ENCODE measurements at places on chromosomes 2 and 18.

- no peak for DNase-seq
Observed at GRCh38 chr2:161243312-161243711, 64.9 kb upstream of the PSMD14 start.

GRCh38 chr2:72142570-72143440 lies 4.9 kb downstream of the CYP26B1 start:
- DNase-seq = no peak

DNA sequence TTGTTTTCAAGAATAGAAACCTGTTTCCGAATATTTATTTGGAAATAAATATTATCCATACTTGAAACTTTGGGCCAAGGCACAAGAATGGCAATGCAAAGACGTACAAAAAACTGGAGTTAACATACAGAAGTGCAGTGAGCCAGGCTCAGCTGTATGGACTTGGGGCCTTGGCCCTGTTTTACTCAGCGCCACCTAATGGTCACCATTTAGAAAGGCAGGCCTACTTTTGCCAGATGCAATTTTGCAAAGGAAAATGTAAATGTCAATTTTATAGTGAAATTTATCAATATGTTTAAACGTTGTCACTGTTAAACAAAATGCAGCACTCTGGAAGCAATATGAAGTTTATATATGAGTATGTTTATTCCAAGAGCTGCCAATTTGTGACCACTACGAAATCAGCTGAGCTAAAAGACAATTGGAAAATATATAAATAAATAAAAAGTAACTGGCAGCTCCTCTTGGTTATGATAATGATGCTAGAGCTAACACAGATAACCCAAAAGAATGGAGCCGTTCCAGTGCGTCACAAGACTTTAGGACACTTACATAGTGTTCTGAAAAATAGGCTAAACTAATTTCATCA lies 155.0 kb downstream of the ARHGAP15 start:
- DNase-seq = no peak

- DNase-seq = no peak
Observed at GRCh38 chr2:142748559-142749099, 128.8 kb upstream of the KYNU start.

- DNase-seq = no peak
Observed at GRCh38 chr2:80126596-80127189, 177.9 kb downstream of the LRRTM1 start.

DNA sequence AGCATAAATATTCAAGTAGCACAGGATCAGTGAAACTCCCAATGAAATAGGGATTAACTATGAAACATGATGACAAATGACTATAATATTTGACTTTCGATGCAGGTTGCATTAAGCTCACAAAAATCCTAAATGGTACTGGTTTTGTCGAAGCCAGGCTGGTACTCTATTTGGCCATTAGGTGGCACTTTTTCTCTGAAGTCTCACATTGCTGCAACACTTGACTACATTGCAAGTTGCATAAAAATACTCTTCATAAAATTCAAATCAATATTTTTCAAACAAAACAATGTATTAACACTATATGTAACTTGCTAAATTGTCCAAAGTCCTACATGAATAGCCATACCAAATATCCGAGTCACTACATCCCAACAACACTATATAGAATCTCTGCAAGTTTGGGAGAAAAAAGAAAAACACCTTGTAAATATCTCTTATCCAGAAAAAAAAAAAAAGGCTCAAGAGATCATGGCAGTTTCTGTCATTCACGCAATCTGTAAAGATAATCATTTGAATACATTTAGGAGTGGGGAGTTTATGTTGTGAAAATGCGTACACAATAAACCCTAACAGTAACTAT lies 9.5 kb downstream of the RTTN start:
- no peak for DNase-seq

- DNase-seq = no peak
Observed at GRCh38 chr2:142165790-142166189, 35.0 kb upstream of the LRP1B start.

DNA sequence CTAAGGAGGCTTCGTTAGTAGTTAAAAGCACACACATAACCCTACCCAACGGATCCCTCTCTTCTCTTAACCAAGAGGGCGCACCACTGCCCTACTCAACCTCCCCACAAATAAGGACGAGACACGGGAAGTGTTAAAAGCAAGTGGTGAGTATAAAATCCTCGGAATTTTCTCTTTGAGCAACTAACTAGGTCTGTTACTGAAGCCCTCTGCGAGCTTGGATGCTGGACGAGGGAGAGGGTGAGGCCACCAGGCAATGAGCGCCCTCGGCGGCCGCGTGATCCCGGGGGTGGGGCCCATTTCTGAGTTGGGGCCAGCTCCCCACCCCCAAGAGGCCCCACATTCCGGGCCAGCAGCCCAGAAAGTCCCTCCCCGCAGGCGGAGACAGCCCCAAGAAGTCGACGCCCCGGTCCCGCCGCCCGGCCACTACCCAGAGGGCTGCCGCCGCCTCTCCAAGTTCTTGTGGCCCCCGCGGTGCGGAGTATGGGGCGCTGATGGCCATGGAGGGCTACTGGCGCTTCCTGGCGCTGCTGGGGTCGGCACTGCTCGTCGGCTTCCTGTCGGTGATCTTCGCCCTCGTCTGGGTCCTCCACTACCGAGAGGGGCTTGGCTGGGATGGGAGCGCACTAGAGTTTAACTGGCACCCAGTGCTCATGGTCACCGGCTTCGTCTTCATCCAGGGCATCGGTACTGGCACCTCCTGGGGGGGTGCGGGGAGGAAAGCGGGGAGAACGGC lies at the start of gene CYBRD1:
CYBRD1 (plus strand) TSS at position 423 of the 736 bp plus-strand sequence; CDS start at position 495, 72 bp downstream.
- DNase-seq = peak; percentile 54

- DNase-seq = no peak
Observed at GRCh38 chr2:238939074-238939473, 91.2 kb downstream of the TWIST2 start.

DNA sequence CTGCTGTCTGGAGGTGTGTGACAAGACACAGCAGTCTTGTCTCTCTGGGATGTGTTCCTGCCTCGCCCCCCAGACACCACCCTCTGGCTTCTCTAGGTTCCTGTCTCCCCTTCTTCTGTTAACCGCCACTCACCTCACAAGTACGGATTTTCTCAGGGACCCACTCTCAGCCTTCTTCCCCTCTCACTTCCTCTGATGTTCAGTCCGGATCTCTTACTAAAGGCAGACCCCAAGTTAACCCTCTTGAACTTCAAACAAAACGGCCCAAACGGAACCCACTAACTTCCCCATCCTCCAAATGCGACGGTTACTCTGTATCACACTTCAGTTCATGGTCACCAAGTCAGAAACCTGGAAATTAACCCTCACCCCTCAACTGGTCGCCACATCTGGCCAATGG lies 32.0 kb downstream of the B4GALT6 start:
- no peak for DNase-seq

GRCh38 chr2:104929663-104930062 lies 75.7 kb downstream of the POU3F3 start:
- DNase-seq = no peak

DNA sequence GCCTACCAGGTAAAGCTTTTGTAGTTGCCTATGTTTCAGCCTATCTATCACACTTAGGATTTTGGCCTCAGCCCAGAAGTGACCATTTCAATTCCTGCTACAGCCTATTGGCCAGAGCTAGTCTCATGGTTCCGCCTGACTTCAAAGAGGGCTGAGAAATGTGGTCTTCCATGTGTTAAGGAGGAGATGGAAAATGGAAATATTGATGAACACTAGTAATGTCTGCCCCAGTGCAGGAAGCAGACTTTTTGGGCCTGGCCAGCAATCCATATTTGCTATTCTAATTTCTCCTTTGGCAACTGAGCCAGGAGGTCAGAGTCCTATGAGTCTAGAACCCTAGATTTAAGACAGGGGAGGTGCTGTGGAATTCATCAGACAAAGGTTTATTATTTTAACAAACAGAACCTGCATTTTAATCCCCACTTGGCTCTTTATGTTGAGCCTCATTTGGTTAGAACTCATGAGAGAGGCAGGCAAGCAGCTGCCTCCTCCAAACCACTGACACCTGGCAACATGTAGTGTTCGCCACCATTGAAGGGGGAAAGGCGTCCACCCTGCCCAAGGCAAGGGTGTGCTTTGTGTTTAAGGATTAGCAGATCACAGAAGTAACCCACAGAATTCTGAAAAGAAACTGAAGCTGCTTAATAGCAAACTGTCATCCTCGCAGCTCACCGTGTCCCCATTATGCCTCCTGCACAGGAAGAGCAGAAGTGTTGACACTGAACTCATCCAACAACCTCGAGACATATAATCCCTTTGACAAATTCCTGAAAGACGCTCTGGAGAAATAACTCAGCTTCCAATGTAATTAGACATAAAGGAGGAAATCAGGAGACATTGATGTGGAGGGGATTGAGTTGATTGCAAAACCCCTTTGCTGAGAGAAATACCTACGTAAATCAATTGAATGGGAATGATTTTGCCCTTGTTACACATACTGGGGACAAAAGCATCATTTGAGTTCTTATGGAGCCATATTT lies 47.7 kb upstream of the SCG2 start:
- DNase-seq = no peak

- DNase-seq = peak; percentile 85
Observed at GRCh38 chr2:25161055-25161781, 7.2 kb downstream of the POMC start.
